Fibroblast of lung (primary cell): ENCODE measurements at places on chromosomes 11 and 22. TPM values are rescaled to one million over a fixed set of nuclear protein-coding genes. Genes with fewer than 3 reads are reported as not detected.

GRCh38 chr22:29503811-29504372, 23.9 kb downstream of the NEFH start:
- H3K27me3 ChIP-seq = no peaks in the 10 kb centered on the region
- H3K27ac ChIP-seq = no peak overlapping the region
- DNase-seq = peak; percentile 79
- no peak overlapping the region for H3K4me3 ChIP-seq
- no peaks in the 10 kb centered on the region for H3K4me1 ChIP-seq

- no peak overlapping the region for H3K4me3 ChIP-seq
- H3K36me3 ChIP-seq = no peaks in the 10 kb centered on the region
- peaks cover 37% of the 10 kb centered on the region for H3K27me3 ChIP-seq
Measured at GRCh38 chr11:69817265-69818230, 1.7 kb downstream of the FGF3 start.

GRCh38 chr11:92782806-92783205, 186.6 kb upstream of the MTNR1B start:
- no peak overlapping the region for H3K4me3 ChIP-seq
- no peaks in the 10 kb centered on the region for H3K4me1 ChIP-seq
- no peak for DNase-seq
- H3K27me3 ChIP-seq = no peaks in the 10 kb centered on the region
- H3K27ac ChIP-seq = no peak overlapping the region

GRCh38 chr22:29872989-29873388, 10.0 kb upstream of the MTMR3 start:
- no peak for DNase-seq
- H3K27ac ChIP-seq = no peak overlapping the region
- H3K4me1 ChIP-seq = no peaks in the 10 kb centered on the region
- H3K36me3 ChIP-seq = no peaks in the 10 kb centered on the region
- no peak overlapping the region for H3K4me3 ChIP-seq

GRCh38 chr11:11836676-11837231, 5.0 kb upstream of the USP47 start:
- H3K4me3 ChIP-seq = no peak overlapping the region
- no peaks in the 10 kb centered on the region for H3K4me1 ChIP-seq
- H3K27me3 ChIP-seq = no peaks in the 10 kb centered on the region
- DNase-seq = no peak
- no peak overlapping the region for H3K27ac ChIP-seq
- H3K36me3 ChIP-seq = no peaks in the 10 kb centered on the region

DNA sequence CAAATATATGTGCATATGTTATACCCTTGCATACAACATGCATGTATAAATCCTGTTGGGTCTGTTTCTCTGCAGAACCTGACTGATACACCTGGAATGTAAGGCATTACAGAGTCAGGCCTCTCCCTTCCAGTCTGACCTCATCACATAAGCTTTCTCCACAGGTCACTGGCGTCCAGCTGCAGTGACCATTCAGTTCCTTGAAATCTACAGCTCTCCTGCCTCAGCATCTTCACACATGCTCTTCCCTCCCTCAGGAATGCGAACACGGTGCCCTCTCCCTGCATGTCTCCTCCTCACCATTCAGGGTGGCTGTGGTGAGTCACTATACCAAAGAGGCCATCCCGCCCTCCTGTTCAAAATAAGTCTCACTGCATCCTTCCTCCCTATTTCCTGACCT, 657.8 kb upstream of the B3GAT1 start:
- no peak overlapping the region for H3K27ac ChIP-seq
- peak; percentile 12 for DNase-seq
- H3K27me3 ChIP-seq = no peaks in the 10 kb centered on the region
- no peaks in the 10 kb centered on the region for H3K4me1 ChIP-seq

- DNase-seq = no peak
- H3K4me1 ChIP-seq = no peaks in the 10 kb centered on the region
- H3K27me3 ChIP-seq = no peaks in the 10 kb centered on the region
- H3K36me3 ChIP-seq = peaks cover 38% of the 10 kb centered on the region
- no peak overlapping the region for H3K27ac ChIP-seq
- no peak overlapping the region for H3K4me3 ChIP-seq
Measured at GRCh38 chr22:24164243-24164642, 17.0 kb upstream of the SUSD2 start.

- DNase-seq = no peak
- H3K27me3 ChIP-seq = no peaks in the 10 kb centered on the region
- H3K36me3 ChIP-seq = no peaks in the 10 kb centered on the region
- H3K27ac ChIP-seq = no peak overlapping the region
Measured at GRCh38 chr22:18950141-18950540, 14.0 kb upstream of the PRODH start.

DNA sequence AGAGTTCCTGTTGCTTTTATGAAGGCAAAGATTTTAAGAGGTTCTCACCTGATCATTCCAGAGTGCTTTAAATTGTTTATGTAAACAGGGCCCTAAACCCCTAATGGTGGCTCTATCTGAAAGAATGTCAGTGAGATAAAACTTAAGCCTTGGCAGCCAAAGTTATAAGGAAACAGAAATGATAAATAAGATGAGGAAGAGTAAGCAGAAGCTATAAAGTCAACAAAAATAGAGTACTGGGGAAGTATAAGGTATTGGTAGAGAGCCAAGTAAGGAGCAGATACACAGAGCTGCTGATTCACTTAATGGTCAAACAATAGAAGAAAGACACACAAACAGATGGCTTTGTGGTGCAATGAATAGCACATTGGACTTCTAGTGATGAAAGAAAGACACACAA, 37.9 kb downstream of the TMPRSS5 start:
- no peak overlapping the region for H3K27ac ChIP-seq
- H3K4me1 ChIP-seq = no peaks in the 10 kb centered on the region
- no peak for DNase-seq
- no peaks in the 10 kb centered on the region for H3K27me3 ChIP-seq
- no peak overlapping the region for H3K4me3 ChIP-seq
- no peaks in the 10 kb centered on the region for H3K36me3 ChIP-seq

GRCh38 chr22:19811811-19812771, 42.6 kb downstream of the GNB1L start:
- no peaks in the 10 kb centered on the region for H3K27me3 ChIP-seq
- no peaks in the 10 kb centered on the region for H3K36me3 ChIP-seq
- no peak for DNase-seq
- no peak overlapping the region for H3K27ac ChIP-seq
- H3K4me1 ChIP-seq = no peaks in the 10 kb centered on the region
- no peak overlapping the region for H3K4me3 ChIP-seq

DNA sequence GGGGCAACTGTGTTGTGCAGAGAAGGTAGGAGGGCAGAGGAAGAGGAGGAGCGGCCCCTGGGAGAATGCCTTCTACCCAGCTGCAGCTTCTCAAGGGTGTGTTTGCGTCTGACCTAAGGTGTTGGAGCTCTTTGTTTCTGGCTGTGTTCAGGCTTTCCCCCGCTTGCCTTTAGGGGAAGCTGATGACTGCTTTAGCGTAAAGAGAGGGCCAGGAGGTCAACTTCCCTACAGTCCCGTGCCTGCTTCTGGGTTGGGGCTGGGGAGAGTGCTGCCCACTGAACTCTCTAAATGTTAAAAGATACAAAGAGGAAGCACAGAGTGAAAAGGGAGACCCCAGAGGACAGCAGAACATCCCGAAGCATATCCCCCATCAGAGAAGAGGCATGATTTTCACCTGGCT, 99.2 kb downstream of the PTPRJ start:
- H3K4me3 ChIP-seq = no peak overlapping the region
- DNase-seq = no peak
- no peak overlapping the region for H3K27ac ChIP-seq
- H3K27me3 ChIP-seq = no peaks in the 10 kb centered on the region
- no peaks in the 10 kb centered on the region for H3K36me3 ChIP-seq
- peaks cover 2% of the 10 kb centered on the region for H3K4me1 ChIP-seq

- DNase-seq = peak; percentile 62
- H3K36me3 ChIP-seq = no peaks in the 10 kb centered on the region
- peak within 1 kb of the TSS; percentile 50 for H3K27ac ChIP-seq
Measured at GRCh38 chr22:37019309-37020191, at the start of the genes MPST and TST. TSS of gene MPST (plus strand) at chr22:37019742. CDS start at chr22:37019837, 95 bp downstream. TSS of gene TST (minus strand) at chr22:37019447. CDS start at chr22:37018732, 715 bp downstream.

DNA sequence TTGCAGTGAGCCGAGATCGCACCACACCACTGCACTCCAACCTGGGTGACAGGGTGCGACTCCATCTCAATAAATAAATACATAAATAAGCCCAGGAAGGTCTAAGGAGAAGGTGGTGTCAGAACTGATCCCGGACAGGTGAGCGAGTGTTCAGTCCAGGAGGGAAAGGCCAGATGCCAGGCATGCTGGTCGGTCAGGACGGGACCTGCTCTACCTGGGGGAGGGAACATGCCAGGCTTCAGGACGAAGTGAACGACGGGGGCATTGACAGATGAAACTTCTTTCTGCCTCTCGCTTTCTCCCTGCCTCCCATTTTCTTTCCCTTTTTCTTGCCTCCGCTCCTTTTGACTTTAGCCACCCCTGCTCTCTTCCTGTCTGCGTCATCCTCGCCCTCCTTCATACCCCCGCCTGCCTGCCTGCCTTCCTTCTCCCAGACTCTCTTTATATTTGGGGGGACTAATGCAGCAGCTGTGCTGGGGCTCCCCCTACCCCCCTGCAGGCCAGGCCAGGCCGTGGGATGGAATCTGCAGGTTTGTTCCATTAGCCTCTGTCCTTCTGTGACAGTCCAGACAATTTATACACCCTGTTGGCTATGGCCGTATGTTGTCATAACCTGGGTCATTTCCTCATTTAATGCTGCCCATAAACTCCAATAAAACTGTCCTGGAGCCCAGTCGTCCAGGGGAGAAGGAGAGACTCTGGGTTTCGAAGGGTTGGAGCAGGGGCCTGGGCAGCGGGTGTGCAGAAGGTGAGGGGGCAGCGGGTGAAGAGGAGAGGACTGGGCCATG, 209.2 kb upstream of the TBCEL start:
- no peaks in the 10 kb centered on the region for H3K4me1 ChIP-seq
- DNase-seq = no peak
- no peak overlapping the region for H3K4me3 ChIP-seq
- H3K27me3 ChIP-seq = no peaks in the 10 kb centered on the region
- H3K27ac ChIP-seq = no peak overlapping the region

- DNase-seq = peak; percentile 74
- H3K4me1 ChIP-seq = peaks cover 33% of the 10 kb centered on the region
Measured at GRCh38 chr22:37549704-37550059, 10.6 kb upstream of the CDC42EP1 start.

GRCh38 chr11:115257678-115258077, 246.5 kb downstream of the CADM1 start:
- no peak for DNase-seq
- H3K27ac ChIP-seq = no peak overlapping the region
- no peaks in the 10 kb centered on the region for H3K4me1 ChIP-seq
- no peaks in the 10 kb centered on the region for H3K27me3 ChIP-seq
- H3K4me3 ChIP-seq = no peak overlapping the region

DNA sequence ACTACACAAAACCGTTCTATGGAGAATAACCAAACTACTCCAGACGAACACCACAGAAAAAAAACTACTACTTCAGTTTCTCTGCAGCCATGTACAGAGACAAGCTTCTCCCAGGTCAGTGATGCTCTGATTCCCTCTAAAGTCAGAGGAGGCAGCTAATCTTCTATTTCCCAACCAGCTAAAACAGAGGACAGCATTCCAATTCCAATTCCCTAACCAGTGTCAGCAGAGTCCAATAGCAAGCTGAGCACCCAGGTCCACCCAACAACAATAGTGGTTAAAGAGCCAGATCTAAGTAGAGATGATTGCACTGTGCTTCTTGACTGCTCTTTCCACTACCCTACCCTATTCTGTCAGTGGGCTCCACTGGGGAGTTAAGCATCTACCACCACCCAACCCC, 6.7 kb downstream of the XKR3 start:
- no peak for DNase-seq
- H3K27ac ChIP-seq = no peak overlapping the region
- H3K36me3 ChIP-seq = no peaks in the 10 kb centered on the region
- H3K27me3 ChIP-seq = no peaks in the 10 kb centered on the region

APOBEC3G gene
- 21.8 and 22.1 TPM in 2 replicates for total RNA-seq

SYCE3 gene
- total RNA-seq = 0.33 TPM in 1 of 2 replicates, not detected in the other

PCSK7 gene
- total RNA-seq = 26.5 and 38.3 TPM in 2 replicates

LDHAL6A gene
- not detected in 2 replicates for total RNA-seq

C11orf86 gene
- total RNA-seq = not detected in 2 replicates

SCGB1D2 gene
- not detected in 2 replicates for total RNA-seq

TMEM218 gene
- total RNA-seq = 28.0 and 31.9 TPM in 2 replicates

CRYAB gene
- total RNA-seq = 28.5 and 51.2 TPM in 2 replicates
